NCI-H1105 (cell line): ENCODE measurements at places on chromosomes 12 and 14.

- no peak for DNase-seq
These were observed 96.6 kb downstream of the NKX2-1 start for GRCh38 chr14:36423430-36423829.

DNA sequence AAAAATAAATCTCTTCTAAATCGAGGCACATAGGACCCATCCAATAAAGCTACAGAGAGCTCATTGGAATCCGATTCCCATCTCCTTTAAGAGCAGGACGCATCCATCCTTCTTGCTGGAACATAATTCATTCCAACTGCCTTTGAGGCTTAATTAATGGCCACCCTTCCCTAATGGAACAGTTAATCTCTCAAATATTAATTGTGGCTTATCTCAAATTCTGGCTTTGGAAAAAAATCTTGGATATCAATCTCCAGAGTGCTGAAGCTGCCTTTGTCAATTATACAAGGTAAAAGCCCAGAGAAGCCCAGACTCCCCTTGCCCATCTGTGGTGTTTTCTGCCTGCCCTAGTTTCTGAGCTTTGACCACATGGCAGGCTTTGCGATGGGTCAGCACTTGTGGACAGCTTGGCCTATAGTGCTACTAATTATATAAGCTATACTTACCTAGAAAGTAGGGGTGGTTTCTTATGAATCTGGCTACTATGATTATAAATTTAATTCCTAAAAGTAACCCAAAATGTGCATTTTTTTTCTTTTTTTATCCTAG is 246.3 kb downstream of the NUAK1 start:
- DNase-seq, result no peak

GRCh38 chr14:92373336-92373735 is 50.4 kb downstream of the SLC24A4 start:
- DNase-seq, result no peak

DNA sequence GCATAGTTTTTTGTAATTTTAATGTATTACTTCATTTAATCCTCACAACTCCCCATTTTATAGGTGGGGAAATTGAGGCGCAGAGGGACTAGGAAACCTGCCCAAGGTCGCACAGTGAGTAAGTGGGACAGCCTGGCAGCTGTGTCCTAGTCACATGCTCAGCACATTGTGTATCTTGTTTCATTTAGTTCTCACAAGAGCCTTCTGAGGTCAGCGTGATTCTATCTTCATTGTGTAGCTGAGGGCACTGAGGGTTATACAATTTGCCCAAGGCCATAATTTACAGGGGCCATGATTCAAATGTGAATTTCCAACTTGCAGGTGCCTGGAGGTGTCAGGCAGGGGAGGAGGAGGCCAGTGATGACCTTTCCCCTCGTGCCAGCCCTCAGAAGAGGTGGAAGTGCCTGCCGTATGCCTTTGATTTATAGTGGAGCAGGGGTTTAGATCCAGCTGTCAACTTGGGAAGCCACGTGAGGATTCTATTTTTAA is 30.3 kb upstream of the SMOC1 start:
- no peak for DNase-seq

- no peak for DNase-seq
These were observed 77.7 kb downstream of the FLRT2 start for GRCh38 chr14:85607651-85608081.

GRCh38 chr12:29889737-29890136 is 106.0 kb upstream of the TMTC1 start:
- peak; percentile 18 for DNase-seq
